Glutamatergic neuron (in vitro differentiated cells): ENCODE measurements at places on chromosomes 16 and 17. TPM values are rescaled to one million over a fixed set of nuclear protein-coding genes. Genes with fewer than 3 reads are reported as not detected.
A peak's percentile ranks its signal among the peaks of the same experiment; 100 is the strongest.

GRCh38 chr16:23830276-23830675 lies 5.5 kb upstream of the PRKCB start:
- no peak for DNase-seq

DNA sequence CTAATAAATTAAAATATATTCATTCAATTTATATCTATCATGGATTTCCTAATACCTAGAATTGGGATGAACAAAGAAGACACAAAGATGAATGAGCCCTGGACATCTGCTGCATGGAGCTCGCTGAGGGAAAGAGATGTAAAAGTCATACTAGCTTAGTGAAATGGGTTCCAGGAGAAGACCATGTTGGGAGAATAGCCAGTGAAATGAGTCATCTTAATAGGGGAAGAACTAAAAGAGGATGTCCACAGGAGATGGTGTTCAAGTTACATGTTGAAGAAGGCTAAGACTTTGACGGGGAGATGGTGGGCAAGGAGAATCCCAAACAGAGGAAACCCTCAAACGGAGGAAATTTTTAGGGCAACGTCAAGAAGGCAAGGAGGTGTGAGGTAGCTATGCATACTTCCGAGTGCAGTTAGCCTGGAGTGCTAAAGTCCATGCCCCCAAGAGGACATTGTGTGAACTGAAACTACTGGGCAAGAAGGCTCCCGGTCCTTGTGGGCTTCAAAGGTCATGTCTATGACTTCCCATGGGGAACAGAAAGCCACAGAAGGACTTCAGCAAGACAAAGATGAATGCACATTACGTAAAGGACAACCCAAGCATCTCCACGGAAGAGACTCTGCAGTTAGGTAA lies 220.5 kb upstream of the CDH11 start:
- DNase-seq: no peak

Gene WNT9B
- not detected for total RNA-seq

DNA sequence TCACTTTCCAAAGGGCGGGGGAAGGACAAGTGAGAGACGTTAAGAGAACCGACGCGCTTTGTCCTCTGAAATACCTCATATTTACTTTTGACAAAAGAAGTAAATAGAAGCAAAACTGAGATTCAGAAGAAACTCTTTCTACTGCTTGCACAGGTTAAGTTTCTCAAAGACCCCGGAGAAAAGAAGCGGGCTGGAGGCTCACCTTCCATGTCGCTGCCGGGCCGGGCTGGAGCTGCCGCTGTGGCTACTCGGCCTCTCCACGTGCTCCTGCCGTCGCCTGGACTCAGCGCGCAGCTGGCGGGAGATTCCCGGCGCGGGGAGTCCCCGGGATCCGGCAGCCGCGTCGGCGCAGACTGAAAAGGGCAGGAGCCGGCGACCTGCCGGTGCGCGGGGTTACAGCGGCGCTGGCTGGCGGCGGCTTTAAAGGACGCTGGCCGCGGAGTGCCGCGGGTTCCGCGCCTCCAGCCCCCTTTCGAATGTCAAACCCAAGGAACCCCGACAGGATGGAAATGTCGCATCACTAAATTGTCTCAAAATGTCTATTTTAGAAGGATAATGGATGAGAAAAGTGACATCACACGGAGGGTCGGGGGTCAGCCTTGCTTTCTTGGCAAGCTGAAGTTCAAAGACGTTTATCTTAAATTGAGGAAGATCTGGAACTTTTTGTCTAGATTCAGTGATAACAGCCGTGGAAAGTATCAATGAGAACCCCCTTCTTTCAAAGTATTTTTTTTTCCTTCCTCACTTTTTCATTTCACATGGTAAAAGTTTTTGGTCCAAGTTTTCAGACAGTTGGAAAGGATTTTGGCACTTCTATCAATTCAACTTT lies at the start of gene IKZF3:
IKZF3 (minus strand) TSS at position 395 of the 829 bp plus-strand sequence; CDS start at position 209, 186 bp downstream.
- peak; percentile 81 for DNase-seq

- no peak for DNase-seq
Measured at GRCh38 chr17:42872251-42872965, 21.4 kb downstream of the AOC3 start.

DNA sequence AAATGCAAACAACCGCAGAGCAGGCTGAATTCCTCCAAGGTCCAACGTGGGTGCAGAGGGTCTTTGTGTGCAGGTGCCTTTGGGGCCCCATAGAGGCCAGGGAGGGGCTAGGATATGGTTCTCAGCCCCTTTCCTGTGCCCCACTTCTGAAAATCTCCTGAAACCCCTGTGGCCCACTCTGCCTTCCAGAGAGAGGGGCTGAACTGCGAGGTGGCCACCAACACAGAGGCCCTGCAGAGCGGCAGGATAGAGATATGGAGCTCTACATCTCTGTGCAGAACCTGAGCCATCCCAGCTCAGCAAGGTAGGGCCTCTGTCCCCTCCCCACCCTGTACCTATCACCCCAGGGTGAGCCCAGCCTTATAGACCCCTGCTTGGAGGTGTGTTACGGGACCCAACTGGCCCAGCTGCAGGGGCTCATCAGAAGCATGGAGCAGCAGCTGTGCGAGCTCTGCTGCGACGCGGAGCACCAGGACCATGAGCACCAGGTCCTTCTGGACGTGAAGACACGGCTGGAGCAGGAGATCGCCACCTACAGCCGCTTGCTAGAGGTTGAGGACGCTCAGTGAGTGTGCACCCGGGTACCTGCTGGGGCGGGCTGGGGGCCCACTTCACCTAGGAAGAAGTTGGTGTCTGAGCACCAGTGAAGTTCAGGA lies 5.5 kb downstream of the USP6 start:
- no peak for DNase-seq

- DNase-seq: no peak
Measured at GRCh38 chr16:12677502-12677901, 126.2 kb downstream of the CPPED1 start.

- no peak for DNase-seq
Measured at GRCh38 chr17:50190603-50191358, 10.7 kb downstream of the COL1A1 start.

DNA sequence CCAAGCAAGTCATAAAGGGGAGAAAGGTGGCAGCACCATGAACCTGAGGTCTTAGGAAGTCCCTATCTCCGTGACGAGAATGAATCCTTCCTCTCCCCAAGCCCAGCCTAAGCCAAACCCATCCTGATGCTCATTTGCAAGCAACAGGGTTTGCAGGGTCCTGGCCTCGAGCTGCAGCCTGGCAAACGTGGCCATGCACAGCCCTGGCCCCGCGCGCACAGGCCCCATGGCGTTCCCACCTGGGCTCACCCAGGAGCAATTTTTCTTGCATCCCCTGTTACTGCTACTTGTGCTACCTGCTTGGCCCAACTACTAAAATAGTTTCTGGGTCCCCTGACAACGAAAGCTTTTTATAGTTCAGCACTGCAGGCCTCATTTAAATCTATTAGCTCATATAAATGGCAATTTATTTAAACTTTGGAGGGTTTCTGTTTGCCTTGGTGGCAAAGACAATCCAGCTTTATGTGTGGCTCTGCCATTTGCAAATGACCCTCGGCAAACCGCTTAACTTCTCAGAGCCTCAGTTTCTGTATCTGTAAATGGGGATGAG lies 141.5 kb downstream of the C16orf78 start:
- no peak for DNase-seq

DNA sequence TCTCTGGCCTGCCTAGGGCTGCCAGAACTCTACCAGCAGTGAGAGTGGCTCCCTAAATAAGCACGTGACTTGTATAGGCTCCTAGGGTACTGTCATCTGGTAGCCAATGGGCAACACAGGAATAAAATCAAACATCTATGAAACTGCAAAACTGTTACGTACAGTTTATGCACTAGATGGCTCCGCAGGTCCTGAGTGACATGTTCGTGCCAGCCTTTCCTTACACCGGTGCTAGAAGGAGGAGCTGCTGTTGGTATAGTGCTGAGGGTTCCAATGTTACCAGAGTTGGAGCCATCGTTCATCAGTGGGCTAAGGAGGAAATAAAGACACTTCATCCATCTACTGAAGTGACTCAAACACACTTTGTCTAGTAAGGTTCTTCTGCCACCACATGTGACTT lies 63.2 kb upstream of the TRAP1 start:
- DNase-seq: no peak

DNA sequence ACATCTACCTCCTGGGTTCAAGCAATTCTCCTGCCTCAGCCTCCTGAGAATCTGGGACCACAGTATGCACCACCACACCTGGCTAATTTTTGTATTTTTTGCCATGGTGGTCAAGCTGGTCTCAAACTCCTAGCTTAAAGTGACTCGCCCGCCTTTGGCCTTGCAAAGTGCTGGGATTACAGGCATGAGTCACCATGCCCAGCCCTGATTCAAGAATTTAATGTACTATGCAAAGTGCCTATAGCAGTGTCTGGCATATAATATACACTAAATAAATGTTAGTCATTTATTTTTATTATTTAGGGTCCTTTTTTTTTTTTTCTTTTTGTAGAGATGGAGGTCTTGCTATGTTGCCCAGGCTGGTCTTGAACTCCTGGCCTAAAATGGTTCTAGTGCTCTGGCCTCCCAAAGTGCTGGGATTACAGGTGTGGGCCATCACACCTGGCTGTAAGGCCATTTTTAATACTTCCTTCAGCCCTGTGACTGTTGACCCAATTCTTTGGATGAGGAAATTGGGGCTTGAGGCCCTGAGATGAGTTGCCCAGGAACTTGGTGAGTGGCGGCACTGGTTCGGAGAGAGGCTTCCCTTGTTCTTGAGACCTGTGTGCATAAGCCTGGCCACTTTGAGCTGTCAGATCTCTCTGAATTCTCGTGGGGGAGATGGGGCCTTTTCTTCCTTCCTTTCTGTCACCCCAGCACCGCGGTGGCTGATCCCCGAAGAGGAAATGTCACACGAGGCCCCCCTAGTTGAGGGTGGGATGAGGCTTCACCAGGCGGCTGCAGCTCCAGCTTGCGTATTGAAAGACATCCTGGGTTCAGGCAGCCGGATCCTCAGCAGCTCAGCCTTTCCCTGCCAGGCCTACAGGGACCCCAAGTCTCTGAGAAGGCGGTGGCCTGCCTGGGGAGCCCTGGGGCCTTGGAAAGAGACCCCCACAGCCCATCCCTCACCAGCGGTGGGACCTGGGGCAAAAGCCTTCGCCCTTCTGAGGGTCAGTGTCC lies 38.7 kb downstream of the LAT start:
- DNase-seq: no peak

Gene SSTR5
- total RNA-seq: 1.3 TPM

Gene PARD6A
- total RNA-seq: 18.7 TPM
